ENCODE measurements at places on chromosomes 12 and 14.

- no peak for DNase-seq
Measured at GRCh38 chr14:88023658-88024187, 18.8 kb downstream of the GPR65 start.

DNA sequence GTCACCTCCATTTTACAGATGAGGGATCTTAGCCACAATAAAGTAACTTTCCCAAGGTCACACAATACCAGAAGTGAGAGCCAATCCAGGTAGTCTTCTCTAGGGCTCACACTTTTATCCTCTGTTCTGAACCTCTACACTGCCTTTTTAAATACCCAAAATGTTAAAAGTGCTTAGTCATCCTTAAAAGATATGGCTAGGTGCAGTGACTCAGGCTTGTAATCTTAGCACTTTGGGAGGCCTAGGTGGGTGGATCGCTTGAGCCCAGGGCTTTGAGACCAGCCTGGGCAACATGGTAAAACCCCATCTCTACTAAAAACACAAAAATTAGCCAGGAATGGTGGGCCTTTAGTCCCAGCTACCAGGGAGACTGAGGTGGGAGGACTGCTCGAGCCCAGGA lies 104.1 kb upstream of the PPP4R3A start:
- DNase-seq: no peak

DNA sequence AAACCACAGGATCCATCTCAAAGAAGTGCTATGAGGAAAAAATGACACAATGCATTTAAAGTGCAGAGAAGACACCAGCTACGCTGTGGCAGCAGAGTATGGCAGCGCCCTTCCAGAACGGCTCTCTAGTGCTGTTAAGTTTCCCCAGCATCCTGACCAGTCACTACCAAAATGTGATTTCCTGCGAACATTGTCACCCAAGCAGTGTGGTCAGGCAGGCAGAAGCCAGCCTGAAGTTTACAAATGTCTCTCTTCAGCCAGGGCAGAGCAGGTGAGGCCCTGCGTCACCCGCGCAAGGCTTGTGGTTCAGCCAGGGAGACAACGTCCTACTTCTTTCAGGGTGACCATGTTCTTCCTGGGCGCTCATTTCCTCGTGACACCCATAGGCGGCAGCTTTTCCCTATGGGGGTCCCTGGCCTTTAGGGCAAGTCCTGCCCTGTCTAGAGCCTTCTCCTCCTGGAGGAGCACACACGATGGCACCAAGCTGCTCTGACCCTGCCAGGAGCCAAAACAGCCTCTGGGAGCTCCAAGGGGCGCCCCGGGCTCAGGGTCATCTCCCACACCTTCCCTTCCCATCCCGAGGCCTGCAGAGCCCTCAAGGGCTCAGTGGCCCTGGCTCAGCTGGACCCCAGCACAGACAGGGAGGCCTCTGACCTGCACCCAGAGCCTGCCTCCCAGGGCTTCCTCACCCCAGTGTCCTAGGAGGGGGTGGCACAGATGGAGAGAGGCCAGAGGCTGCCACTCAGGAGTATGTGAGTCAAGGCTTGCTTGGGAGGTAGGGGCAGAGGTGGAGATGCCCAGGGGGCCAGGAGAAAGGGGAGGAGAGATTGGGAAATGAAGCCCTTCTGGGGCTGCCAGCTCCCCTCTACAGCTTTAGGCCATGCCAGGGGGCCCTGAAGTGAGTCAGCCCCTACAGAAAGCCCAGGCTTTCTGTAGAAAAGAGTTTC lies 41.9 kb downstream of the PSMA6 start:
- DNase-seq: peak; percentile 51

DNA sequence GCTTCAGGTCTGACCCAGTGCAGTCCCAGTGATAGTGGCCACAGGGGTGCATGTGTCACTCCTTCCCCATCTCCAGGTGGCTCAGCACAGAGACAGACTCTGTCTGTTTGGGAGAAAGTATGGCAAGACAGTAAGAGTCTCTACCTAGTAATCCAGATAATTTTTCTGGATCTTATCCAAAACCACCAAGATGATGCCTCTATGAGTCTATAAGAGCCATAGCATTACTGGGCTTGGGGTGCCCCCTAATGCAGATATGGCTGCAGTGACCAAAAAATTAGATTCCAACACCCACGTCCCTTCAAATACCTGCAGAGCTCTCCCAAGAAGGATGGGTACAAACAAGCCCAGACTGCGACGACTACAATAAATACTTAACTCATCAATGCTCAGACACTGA lies 123.8 kb downstream of the GRIP1 start:
- DNase-seq: no peak

DNA sequence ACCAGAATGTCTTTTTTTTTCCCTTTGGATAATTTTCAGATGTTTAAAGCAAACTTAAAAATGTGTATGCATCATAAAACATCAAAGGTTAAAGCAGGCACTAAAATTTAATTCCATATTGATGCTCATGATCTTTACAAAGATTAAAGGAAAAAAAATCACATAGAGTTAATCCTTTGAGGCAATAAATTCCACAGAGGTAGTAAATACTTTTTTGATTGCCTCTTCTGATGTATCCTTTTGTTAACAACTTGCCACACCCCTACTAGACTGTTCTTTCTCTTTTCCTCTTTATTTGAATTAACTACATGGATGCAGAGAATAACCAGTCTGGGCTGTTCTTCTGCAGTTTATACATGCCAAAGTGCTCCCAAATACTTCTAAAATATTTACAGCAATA lies 45.2 kb upstream of the KCNJ8 start:
- no peak for DNase-seq

GRCh38 chr12:125487336-125487735 lies 422.1 kb downstream of the AACS start:
- DNase-seq: no peak

DNA sequence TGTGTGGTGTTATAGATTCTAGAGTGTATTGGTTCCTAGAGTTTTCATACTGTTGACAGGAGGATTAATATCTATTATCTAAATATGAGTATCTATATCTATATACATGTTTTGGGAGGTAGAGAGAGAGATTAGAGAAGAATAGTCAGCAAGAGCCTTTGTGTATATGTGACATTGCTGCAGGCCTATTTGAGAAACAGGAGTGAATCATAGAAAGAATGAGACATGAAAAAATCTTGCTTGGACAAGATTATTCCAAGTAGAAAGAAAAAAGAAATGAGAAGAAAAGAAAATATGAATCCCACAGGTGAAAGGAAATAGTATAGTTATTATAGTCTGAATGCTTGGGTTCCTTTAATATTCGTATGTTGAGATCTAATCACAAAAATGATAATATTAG lies 720.4 kb downstream of the RERGL start:
- DNase-seq: no peak

- no peak for DNase-seq
Measured at GRCh38 chr12:80314741-80315140, 129.3 kb upstream of the PTPRQ start.

DNA sequence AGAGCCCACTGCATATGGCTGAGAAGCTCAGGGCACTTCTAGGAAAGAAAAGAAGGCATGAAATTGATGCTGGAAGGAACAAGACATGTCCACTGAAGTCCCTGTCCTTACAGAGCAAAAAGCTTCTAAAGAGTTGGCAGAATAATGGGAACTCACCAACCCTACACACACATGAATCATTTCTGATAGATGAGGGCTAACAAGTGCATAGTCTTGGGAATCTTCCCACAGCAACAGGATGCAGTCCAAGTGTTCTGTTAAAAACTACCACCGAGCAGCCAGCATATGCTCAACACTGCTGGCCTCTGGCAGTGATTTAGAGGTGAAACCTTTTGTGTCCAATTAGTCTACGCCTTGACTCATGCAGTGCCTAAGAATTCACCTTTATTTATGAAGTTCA lies 44.8 kb downstream of the RHOJ start:
- DNase-seq: no peak

DNA sequence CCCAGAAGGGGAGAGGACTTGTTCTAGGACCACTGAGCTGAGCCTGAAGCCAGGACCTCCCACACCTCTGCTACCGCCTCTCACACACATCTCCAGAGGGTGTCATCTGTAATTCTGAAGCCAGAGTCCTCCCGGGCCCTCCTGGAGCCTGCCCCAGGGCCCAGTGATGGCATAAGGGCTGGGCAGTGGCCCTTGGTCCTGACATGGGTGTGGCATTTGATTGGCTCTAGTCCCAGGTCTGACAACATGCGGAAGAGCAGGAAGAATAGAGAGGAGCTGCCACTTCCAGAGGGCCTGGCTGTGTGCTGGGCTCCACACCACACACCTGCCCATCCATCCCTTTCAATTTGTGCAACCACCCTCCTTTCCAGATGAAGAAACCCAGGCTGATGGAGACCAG lies 144.3 kb upstream of the GSC start:
- no peak for DNase-seq

DNA sequence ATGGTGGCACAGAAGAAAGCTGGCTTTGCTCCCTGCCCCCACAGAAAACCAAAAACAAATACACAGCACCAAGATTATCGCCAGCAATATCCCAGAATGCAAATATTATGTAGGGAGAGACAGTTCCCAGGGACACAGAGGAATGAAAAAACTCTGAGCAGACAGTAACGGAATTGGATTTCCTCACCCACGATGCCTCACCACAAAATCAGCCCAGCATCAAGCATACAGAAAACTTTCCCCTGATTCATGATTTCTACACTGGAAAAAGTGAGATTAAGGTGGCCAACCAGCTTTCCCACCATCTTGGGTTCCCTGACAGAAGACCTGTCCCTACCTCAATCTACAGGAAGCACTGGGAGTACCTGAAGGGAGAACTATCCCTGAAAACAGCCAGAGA lies 36.6 kb downstream of the PARP11 start:
- no peak for DNase-seq

- no peak for DNase-seq
Measured at GRCh38 chr12:114003286-114003685, 37.2 kb upstream of the RBM19 start.

DNA sequence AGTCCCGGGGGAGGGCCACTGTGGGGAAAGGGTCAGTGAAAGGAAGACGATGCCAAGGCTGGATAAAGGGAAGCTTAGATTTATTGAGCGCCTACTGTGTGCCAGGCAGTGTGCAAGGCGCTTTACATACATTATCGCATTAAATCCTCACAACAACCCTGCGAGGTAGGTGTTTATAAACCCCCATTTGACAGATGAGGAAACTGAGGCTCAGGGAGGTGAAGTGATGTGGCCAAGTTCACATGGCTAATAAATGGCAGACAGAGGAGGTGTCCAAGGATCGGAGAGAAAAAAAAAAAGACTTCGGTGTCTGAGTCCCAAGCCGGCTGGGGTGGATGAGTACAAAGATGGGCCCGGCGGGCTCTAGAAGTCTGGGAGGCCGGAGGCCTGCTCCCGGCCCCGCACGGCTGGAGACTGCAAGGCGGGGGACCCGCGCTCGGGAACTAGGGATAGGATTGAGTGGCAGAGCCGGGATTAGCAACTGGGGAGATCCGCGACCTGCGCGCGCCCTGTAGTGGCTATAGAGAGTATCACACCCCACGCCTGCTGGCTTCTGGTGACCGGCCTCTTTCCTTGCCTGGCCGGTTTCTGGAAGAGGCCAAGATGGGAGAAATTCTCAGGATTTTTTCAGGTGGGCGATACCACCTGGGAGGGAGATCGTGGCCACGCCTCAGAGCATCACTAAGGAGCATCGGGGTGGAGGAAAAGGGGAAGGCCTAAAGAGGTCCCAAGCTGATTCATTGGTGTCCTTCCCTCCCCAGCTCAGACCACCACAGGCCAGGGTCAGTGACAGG lies 3.9 kb downstream of the DDN start:
- DNase-seq: peak; percentile 37

GRCh38 chr12:88553941-88554658 lies 26.2 kb downstream of the KITLG start:
- no peak for DNase-seq

DNA sequence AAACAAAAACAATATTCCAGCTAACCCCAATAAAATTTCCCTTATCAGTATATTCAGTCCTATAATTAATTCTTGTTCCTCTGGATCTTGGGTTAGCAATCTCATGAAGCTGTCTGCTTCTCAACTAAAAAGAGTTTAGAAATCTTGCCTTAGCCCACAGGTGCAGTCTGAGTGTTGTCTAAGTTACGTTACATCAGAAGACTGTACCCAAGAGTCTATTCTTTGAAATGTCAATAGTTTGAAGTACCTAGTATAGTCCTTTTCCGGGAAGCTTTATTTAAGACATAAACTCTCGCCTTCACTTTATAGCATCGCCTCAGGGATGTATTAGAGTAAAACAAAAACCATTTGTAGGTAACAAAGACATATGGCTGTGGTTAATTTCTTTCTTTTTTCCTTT lies 465.1 kb downstream of the FUT8 start:
- DNase-seq: no peak

DNA sequence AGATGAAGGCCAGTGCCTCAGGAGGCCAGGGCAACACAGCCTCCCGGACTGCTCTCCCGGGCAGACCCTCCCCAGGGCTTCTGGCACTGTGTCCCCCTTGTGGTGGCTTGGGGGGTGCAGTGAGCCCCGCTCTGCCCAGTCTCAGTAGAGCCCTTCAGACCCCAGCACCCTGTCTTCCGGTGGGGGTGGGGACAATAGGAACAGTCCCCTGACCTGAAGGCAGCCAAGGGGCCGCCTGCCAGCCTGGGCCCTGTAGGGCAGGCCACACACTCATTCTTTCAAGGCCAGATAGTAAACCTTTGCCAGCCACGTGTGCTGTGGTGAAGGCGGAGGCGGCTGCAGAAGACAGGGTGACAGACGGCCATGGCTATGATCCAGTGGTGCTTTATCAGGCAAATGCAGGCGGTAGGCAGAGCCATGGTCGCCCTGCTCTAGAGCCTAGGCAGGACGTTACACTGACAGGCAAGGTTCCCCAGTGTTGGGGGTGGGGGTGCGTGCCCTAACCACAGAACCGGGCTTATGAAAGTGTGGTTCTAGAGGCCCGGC lies 15.0 kb downstream of the ZFYVE21 start:
- DNase-seq: no peak

DNA sequence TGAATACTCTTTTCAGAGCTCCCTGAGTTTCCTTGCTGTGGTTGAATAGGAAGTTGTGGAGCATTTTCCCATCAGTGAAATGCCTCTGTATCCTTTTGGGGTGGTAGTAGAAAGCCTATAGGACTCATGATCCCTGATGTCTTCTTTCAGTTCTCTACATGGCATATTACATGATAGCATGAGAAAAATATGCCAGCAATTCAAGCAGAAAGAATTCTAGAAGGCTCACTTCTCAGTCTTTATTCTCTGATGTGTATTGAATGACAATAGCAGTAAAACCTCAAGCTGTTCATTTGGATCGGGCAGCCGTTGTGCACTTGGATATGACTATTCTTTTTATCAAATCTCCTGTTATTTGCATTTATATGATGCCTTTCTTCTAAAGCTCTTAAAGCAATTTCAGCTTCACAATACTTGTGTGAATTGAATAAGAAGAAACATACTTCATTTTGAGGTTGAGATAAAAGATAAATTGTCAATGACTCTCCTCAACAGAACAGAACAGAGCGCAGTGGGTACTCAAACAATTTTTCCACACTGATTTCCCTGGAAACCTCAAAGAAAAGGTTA lies 251.5 kb upstream of the FBXO33 start:
- no peak for DNase-seq

DNA sequence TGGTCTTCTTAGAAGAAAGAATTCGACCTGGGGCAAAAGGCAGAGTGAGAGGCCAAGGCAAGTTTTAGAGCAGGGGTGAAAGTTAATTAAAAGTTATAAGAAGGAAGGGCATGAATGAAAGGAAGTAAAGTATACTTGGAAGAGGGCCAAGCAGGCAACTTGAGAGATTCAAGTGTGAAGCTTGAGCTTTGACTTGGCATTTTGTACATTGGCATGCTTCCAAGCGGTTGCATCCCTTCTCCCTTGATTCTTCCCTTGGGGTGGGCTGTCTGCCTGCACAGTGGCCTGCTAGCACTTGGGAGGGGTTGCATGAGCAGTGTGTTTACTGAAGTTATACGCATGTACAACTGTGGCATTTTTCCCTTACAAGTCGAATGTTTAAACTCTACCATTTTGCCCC lies 74.8 kb upstream of the MGAT4C start:
- no peak for DNase-seq

GRCh38 chr14:95683793-95684192 lies 2.4 kb upstream of the TCL1B start:
- DNase-seq: peak; percentile 18

All from stimulated activated CD8-positive, alpha-beta memory T cell treated with anti-CD3 and anti-CD28 coated beads, Interleukin-2, amount 100 ng/mL, for 48 hours (primary cell).